Epithelial cell of proximal tubule (primary cell): ENCODE measurements at places on chromosomes 7 and 10.

DNA sequence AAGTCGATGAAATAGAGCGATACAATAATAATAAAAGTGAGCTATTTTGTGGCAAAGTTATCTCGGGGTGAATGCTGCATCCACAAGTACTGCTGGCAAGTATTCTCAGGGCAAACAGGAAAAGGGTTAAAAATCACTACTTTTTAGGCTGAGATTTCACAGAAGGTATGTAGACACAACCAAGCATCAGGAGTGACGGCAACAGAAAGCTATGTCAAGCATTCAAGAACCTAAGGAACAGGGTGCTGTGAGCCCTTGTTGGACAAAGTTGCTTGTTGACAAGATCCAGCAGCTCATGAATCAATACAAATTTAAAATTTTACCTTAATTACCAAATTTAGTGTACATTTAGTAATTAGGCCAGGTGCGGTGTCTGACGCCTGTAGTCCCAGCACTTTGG is 41.2 kb upstream of the C1QL3 start:
- no peak for DNase-seq

GRCh38 chr10:131159771-131160170 is 151.8 kb downstream of the TCERG1L start:
- no peak for DNase-seq

DNA sequence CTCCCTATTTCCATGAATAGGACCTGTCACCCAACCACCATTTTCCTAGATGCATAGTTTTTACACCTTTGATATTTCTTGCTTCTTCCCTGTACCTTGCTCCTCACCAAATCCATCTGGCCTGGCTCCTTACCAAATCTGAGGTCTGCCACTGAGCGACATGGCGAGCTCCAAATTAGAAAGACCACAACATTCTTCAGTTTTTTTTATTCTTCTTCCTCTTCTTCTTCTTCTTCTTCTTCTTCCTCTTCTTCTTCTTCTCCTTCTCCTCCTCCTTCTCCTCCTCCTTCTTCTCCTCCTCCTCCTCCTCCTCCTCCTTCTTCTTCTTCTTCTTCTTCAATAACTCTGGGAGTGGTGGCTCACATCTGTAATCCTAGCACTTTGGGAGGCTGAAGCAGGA is 7.1 kb downstream of the CPED1 start:
- no peak for DNase-seq

- DNase-seq: no peak
These were observed at the start of gene CYP2C18 for GRCh38 chr10:94683214-94684054. Gene CYP2C18 (plus strand): TSS chr10:94683729. CDS start chr10:94683820, 91 bp downstream.

GRCh38 chr10:11488126-11488525 is 123.3 kb downstream of the USP6NL start:
- peak; percentile 20 for DNase-seq

GRCh38 chr10:121914661-121915060 is 13.2 kb downstream of the ATE1 start:
- no peak for DNase-seq

- no peak for DNase-seq
These were observed 173.6 kb upstream of the TEX47 start for GRCh38 chr7:88969167-88969566.

GRCh38 chr10:62759599-62760175 is 44.8 kb upstream of the ADO start:
- DNase-seq: no peak

DNA sequence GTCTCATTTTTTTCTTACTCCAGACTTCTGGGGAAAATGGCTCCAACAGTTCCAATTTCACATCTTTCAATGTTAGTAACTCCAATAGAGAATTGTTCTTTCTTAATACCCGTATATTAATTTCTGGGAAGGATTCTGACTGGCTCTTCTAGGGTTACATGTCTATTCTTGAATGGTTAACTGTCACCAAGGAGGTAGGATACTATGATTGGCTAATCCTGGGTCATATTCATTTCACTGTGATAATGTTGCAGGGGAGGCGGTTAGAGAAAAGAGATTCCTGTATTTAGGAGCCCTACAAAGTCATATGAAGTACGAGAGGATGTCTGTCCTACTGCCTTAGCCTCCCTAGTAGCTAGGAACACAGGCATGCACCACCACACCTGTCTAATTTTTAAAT is 16.1 kb upstream of the VCL start:
- DNase-seq: no peak

DNA sequence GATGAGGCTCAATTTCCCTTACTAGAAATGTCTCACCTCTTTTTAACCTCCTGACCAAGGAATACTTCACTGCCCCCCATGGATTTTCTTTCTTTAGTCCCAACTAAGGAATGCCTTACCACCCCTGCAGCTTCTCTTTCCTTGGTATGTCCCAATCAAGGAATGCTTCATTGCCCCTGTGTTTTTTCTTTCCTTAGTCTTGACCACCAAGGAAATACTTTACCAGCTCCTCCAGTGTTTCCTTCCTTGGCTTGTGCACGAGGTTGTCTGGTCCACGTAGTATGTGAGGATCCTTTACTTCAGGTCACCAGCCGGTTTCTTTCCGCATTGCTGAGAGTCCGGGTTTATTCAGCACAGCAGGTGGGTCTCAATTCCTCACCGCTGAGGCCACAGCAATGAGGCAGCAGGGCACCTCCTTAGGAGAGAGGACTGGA is 59.3 kb downstream of the CYP2C9 start:
- peak; percentile 18 for DNase-seq
